ENCODE measurements at places on chromosomes 12 and 14.

DNA sequence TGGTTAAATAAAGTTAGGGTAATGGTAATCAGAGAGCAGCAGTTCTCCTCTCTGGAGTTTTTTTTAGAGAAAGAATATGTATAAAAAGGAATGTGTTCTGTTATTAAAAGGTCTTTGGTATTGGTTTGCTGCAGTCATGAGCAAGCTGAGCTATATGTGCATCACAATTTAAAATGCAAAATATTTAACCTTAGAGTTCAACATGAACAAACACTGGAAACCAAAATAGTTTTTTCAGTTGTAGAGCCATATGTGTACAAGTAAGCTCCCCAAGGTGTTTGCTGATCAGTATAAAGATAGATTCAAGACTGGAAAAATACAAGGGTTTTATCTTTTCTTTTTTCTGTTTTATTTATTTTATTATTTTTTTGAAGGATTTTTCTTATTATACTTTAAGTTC lies 245.0 kb downstream of the NUBPL start:
- no peak for DNase-seq

- DNase-seq: peak; percentile 29
Measured at GRCh38 chr14:40847480-40847879, 759.2 kb upstream of the LRFN5 start.

- no peak for DNase-seq
Measured at GRCh38 chr12:89436062-89436461, 83.8 kb upstream of the DUSP6 start.

DNA sequence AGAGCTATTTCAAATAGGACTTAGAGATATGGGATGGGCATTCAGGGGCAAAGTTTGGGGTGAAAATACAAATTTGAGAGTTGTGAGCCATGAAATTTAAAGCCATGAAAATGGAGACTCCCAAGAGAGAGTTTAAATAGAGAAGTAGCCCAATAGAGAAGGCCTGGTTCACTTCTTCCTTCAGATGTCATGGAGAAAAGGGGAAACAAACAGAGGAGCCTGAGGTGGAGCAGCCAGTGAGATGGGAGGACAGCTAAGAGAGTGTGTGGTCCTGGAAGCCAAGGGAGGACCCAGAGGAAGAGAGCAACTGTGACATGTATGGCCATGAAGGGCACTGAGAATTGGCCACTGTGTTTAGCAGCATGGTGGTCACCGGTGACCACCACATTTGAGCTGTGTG lies 12.3 kb upstream of the DYNLL1 start:
- no peak for DNase-seq

DNA sequence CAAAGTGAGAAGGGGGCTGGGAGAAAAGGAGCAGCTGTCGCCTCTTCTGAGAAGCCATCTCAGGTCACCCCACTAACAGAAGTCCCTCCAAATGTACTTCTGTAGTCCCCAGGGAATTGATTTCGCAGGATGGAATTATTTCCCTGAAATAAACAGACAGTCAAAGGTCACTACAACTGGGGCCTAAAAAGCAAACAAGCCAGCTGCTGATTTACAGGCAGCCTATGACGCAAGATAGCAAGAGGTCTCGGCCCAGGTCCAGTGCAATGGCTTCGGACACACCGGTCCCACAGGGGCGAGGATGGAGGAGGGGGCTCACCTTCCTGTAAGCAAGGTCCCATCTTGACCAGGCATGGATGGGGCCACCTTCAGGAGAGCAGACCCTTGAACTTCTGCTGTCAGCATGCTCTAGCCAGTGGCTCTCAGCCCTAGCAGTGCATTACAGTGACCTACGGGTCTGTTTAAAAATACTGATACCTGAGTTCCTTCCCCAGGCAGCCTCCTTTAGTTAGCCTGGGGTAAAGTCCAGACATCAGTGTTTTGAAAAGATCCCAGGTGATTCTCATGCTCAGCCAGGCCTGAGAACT lies 18.1 kb downstream of the NUAK1 start:
- DNase-seq: no peak

GRCh38 chr12:128848371-128848770 lies 4.9 kb upstream of the GLT1D1 start:
- DNase-seq: no peak

- DNase-seq: no peak
Measured at GRCh38 chr14:100902295-100903133, 1.0 kb downstream of the RTL1 start.

GRCh38 chr12:29429999-29430715 lies 49.2 kb upstream of the ERGIC2 start:
- DNase-seq: no peak

DNA sequence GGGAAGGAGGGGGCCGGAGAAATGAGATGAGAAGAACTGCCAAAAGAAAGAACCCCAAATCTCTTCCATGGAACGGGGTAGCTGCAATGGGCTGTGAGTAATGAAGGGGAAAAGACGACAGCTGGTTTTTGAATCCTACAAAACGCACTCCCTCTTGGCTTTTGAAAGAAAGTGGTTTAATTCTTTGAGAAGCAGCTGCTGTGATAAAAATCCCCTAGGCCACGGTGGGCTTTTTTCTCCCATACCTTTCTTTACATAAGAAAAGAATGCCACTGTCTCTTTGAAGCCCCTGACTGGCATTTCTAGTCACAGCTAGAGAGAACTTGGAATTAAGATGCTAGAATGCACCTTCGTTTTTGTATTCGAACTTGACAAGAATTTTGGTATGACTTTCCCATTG lies 486.1 kb downstream of the GLT1D1 start:
- DNase-seq: no peak

DNA sequence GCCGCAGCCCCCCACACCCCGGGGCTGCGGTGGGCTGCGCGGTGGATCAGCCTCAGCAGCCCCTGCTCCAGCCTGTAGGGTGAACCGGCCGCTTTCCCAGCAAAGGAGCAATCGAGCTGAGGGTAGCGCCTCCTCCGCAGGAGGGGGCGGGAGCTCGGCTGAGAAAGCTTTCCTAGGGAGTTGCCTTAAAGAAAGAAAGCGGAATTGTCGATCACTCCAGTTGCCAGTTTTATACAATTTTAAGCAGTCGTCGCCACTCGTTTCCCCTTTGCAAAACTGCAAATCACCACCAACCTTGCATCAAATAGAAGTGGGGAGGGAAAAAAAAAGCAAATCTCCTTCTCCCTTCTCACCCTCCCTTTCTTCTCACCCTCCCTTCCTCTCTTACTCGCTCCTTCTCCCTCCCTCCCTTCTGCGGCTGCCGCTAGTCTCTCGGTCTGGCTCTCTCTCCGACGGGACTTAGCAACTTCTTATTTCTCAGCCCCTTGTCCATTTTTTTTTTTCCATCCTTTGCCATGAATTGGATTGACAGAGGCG lies at the start of gene PDE3A:
Gene PDE3A (plus strand): TSS at position 424 of the 537 bp plus-strand sequence. CDS start 748 bp downstream, outside the sequence.
- DNase-seq: peak; percentile 84

DNA sequence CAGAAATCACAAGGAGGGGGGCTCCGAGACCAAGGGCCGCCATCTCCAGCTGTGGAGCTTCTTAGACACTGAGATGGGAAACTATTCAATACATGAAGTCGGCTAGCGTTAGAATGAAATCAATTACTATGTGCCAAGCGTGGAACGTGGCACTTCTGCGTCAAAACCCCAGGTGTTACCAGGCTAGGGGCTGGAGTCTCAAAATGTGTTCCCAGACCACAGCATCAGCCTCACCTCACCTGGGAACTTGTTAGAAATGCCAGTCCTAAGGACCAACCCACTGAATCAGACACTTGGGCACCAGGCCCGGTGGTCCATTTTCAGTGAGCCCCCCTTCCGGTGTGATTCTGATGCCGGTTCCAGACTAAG lies 5.0 kb upstream of the SETD1B start:
- DNase-seq: no peak

DNA sequence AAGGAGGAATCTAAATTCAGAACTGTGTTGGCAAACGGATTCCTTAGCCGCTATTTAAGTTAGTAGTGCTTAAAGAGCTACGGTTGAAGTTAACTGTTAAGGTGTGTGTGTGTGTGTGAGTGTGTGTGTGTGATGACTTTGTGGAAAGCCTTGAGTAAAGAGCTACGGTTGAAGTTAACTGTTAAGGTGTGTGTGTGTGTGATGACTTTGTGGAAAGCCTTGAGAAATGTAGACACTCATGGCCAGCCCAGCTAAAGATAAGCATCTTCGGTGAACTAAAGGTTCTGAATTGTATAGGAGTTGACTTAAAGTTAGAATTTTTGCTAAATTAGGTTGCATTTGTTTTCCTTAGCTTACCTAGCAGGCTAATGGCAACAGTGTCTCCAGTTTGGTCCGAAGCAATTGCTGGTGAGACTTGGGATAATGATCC lies 1.4 kb downstream of the KTN1 start:
- DNase-seq: no peak

- peak; percentile 85 for DNase-seq
Measured at GRCh38 chr12:113161415-113162016, 12.0 kb downstream of the CFAP73 start.

GRCh38 chr14:29990993-29991392 lies 63.3 kb upstream of the PRKD1 start:
- DNase-seq: no peak

DNA sequence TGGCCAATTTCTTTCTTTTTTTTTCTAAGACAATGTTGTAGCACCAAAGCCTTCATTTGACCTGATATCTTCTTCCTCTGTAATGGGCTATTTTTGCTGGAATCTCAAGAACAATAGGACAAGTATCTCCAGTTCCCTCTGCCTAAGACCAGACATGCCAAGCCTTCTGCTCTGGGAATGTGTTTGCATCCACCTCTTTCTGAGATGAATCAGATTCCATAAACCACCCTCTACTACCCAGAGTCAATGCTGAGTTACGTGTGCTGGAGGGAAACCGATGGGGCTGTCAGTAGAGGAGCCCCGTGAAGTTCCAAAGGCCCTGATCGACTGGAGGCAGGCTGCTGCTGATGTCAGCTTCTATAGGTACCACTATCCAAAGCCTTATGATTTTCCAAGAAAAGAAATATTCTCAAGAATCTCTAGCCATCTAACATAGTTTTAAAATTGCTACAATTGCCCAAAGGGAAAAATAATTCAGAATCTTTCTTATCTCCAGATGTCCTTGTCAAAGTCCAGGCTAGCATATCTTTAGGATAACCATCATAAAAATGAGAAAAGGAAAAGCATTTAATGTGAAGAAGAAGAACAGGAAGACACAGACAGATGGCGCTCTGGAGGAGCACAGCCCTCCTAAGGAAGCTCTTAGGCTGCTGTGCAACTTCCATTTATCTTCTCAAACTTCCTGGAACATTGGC lies 101.9 kb downstream of the SLC8A3 start:
- DNase-seq: peak; percentile 32

DNA sequence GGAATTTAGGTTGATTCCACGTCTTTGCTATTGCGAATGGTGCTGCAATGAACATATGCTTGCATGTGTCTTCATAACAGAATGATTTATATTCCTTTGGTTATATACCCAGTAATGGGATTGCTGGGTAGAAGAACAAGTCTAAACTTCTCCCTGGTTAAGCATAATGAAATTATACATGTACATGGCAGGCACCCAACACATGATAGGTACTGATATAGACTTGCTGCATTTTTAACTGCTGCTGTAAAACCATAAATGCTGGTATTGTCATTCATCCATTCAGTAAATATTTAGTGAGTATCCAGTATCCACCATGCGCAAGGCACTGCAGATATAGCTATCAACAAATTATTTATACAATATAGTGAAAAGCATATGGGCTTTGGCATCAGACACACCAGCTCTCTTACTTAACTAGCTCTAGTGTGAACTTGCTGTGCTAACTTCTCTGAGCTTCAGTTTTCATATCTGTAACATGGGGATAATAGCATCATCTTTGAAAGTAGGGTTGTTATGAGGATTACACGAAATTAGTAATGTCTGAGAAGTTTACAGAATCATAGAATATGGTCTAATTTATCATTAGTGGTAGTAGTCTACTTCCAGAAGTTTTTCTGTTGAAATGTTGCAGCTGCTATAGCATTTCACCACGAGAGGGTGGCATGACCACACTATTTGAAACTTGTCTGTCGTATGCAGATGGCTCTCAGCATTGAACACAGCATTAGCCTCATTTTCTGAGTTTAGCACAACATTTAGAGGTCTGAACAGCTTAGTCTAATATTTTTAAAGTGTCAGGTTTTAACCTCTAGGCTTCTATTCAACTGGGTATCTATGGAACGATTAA lies 32.0 kb upstream of the SEL1L start:
- peak; percentile 32 for DNase-seq

GRCh38 chr12:30427555-30427954 lies 268.1 kb downstream of the IPO8 start:
- DNase-seq: no peak

Data from glutamatergic neuron (in vitro differentiated cells).